Substantia nigra (tissue), 51 donors: ENCODE measurements at places on chromosomes 4 and X.

DNA sequence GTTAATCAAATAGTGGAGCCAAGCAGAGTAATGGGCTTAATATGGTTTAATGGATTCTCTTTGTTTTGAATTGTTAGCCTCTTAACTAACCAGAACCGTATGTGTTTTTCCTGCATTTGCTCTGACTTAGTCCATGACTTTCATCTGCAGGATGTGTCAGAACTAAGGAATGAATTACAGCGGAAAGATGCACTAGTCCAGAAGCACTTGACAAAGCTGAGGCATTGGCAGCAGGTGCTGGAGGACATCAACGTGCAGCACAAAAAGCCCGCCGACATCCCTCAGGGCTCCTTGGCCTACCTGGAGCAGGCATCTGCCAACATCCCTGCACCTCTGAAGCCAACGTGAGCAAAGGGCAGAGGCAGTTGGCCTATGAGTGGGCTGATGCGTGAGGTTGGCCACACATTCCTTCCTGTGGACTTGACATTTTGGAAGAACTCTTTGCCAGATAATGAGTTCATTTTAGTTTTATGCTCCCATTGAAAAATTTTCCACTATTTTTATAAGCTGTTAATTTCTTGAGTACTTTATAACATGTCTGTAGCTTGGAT lies 9.1 kb downstream of the MED28 start:
- no peak for DNase-seq

DNA sequence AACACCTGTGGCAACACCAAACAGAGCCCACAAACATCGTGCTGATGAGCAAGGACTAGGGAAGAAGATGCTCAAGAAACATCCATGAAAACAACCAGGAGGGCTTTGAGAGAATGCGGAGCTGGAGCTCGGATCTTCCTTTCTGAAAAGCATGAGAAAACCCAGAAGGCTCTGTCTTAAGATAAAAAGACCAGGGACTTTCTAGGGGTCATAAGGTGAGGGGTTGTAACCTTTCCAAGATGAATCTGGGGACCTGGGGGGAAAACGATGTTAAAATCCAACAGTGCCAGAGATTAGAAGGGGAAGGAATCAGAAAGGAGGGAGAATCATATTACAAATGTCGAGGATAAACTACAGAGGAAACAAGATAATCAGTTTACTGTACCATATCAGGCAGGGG lies 10.1 kb downstream of the GK2 start:
- no peak for DNase-seq

DNA sequence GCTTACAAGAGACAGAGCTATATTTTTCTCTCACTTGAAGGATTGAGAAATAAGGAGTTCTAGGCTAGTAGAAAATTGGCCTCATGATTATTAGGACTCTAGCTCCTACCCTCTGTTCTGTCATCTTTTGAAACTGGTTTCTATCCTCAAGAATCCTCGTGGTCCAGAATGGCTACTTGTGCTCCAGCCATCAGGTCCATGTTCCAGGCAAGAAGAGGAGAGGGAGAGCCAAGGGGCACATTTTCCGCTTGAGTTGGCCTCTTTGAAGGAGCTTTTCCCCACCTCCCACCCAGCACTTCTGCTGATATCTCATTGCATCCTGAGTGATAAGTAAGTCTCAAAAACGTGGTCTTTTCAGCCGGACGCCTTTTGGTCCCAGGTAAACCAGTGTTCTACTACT lies 7.2 kb upstream of the SORBS2 start:
- DNase-seq, result no peak

DNA sequence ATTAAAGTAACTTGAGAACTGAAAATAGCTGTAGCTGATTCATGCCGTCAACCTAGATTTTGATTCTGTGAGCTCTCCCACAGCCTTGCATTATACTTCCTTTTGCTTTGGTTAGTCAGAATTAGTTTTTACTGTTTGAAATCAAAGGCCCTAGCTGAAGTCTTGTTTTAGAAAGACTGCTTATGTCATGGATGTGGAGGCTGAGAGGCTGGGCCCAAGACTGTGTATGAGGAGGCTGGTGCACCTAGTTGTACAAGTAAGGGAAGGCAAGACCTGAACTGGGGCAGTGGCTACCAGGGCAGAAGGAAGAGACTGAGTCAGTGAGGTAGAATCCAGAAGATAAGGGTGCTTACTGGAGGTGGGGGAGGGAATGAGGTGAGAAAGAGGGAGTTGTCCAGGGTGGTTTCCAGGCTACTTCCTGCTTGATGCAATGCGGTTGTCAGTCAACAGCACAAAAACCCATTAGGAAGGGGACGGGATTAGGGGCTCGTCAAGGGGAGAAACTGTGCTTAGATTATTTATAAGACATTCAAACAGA lies 76.2 kb upstream of the PAGE3 start:
- no peak for DNase-seq

DNA sequence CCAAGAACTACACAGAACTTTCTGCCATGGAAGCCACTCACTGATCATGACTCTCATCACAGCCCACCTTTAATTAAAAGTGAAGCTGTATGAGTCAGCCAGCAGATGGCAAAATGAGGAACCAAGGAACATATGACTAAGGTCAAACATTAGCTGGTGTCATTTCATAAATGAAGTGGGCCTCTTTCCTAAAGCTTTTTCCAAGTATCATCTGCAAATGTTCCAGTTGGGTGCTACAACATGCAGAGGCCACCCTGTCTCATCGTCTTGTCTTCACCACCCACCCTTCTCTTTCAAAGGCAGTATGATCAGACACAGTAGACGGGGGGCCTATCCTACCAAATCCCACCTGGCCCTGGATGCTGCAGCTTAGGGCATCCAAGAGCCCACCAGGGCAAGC lies 9.2 kb upstream of the EOLA1 start:
- no peak for DNase-seq

DNA sequence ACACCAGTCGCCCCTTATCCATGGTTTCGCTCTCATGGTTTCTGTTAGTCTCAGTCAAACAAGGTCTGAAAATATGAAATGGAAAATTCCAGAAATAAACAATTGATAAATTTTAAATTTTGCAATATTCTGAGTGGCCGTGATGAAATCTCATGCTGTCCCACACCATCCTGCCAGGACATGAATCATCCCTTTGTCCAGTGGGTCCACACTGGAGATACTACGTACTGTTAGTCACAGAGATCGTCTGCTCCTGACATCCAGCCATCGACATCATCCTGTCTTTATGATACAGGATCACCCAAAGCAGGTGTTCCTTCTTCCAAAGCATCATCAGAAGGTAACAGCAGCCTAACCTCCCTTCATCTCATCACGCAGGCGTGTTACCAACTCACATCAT lies 76.5 kb upstream of the MSX1 start:
- DNase-seq, result no peak

DNA sequence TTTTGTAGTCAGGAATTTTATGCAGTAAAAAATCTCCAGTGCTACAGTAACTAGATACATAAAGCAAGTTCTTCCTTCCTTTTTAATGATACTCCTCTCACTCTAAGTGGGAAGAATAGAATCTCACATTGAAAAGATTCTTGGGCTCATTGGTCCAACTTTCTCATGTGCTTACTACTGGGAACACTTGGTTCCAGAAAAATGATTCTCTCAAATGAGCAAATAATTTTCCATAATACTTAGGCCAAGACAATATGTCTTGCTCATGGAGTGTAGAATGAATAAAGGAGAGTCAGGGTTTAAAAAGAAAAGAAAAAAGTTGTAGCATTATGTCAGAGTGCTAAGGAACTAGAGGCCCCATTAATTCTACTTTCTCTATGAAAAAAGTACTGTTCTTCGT lies 197.8 kb downstream of the RASL11B start:
- DNase-seq, result no peak

- DNase-seq, result no peak
Measured at GRCh38 chr4:85812776-85813175, 337.8 kb downstream of the ARHGAP24 start.

- DNase-seq, result no peak
Measured at GRCh38 chrX:53263597-53264094, 17.7 kb downstream of the IQSEC2 start.

- no peak for DNase-seq
Measured at GRCh38 chrX:10457092-10457491, 163.3 kb downstream of the MID1 start.

DNA sequence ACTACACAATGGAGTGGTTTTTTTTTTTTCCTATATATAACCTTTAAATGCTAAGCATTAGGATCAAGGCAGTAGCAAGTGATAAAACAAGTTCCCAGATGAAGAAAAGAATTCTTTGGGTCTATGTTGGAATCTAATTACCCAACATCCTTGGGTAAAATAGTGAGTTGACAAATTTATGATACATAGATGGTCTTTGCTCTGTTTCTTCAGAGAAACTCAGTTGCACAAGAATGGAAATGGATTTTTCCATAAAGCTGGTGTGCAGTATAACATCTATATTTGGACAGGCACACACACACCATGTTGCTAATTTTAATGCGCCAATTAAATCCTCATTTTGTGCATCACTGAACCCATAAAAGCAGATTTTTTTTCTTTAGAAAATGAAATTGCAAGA lies 137.0 kb upstream of the MED14 start:
- no peak for DNase-seq

DNA sequence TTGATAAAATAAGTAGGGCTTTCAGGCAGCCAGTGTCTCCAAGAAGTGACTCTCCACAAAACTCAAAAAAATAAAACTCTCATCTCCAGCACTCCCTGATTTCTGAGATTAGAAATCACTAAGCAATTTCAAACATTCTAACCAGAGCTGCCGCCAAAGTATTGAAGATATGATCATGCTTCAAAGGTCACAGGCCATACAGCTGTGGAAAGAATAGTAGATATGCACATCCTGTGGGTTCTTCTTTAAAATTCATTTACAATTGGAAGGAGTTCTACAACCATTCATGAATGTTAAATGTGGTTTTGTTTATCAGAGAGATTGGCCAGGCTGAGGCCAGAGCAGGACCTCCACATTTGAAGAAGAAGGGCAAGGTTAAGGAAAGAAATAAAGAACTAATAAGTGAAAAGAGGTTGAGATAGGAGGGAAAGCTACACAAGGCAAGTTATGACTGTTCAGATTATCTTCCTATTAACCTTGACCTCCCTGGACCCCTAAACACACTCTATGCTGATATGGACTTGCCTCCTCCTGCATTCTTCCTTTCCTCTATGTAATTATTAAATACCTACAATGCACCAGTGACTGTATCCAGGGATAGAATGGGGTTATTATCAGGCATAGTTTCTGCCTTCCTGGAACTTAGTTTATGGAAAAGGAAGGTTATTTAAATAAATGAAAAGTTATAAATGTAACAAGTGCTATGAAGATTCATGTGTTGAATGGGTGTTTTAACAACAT lies 56.4 kb downstream of the USP38 start:
- no peak for DNase-seq

DNA sequence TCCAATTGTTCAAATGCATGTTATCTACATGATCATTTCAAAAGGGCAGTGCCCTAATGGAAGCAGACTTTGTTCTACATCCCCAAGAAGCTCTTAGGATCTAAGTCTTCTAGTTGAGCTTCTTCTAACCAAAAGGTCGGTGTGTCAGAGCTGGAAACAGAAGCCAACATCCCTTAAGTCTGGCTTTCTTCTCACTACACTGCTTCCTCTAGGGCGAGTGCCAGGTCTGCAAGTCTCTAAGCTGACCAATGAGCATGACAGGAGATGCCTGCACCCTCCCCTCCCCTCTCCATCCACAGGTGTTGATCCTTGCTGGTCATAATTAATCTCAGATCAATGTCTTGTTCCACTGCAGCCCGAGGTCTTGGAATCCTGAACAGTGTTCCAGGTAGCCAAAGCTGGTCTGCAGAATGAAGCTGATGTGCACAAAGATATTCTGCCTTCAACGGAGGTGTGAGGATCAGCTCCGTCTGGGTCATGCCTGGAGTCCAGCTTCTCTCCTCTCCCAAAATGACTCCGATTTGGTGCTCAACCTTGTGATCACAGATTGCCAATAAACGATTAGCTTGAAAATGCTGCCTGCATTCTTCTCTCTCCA lies 44.1 kb downstream of the WDR1 start:
- DNase-seq, result no peak

DNA sequence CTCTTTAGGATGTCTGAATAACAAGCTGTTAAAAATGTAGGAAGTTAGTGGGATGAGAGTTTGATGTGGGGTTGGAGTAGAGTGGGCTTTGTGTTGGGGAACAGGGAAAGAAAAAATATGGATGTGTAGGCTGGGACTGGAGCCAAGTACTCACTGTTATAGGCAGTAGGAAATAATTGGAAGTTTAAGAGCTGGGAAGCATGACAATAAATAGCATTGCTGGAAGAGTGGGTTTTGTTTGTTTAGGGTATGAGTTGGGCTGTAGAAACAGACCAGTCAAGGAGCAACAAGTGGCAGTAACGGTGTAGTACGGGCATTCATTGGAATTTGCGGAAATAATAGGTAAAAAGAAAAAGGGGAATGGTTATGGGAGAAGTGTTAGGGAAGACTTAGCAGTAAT lies 81.6 kb downstream of the KDM6A start:
- DNase-seq, result no peak

- DNase-seq, result no peak
Measured at GRCh38 chr4:38523524-38524448, 140.2 kb upstream of the KLF3 start.
